ENCODE measurements at places on chromosomes 12 and 14. TPM values are rescaled to one million over a fixed set of nuclear protein-coding genes. Genes with fewer than 3 reads are reported as not detected.

Gene FGF6
- not detected for total RNA-seq

Gene GPHB5
- total RNA-seq = not detected

- DNase-seq = no peak
Measured at GRCh38 chr12:4763549-4763948, 43.3 kb downstream of the GALNT8 start.

- no peak for DNase-seq
Measured at GRCh38 chr12:103696101-103696500, 109.0 kb downstream of the STAB2 start.

DNA sequence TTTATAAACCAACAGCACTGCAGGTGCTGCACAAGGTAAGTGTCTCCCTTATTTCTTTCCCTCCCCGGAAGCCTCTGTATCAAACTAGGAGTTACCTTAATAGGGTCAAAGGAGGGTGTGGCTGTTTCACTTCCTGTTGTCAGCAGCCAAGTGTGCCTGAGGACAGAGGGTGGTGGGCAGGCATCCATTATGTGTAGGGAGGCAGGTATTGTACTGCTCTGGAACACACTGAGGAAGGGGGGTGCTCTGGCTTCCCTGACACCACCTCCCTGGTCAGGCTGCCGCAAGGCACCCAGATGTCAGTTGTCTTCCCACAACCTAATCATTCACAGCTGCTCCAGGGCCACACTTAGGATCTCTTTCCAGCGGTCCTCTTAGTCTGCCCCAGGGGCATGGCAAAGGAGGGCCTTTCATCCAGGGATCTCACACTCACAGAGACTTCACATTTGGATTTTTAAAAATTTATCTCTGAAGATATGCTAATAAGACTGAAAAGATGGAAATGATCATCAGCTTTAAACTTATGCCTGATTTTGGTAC lies 132.0 kb upstream of the ARHGAP5 start:
- DNase-seq = no peak

- DNase-seq = no peak
Measured at GRCh38 chr12:39237004-39237403, 205.9 kb downstream of the KIF21A start.

Gene ACOT2
- 9.4 TPM for total RNA-seq

GRCh38 chr14:63288853-63289252 lies 29.9 kb downstream of the GPHB5 start:
- no peak for DNase-seq

Gene MORN3
- under 0.01 TPM for total RNA-seq

DNA sequence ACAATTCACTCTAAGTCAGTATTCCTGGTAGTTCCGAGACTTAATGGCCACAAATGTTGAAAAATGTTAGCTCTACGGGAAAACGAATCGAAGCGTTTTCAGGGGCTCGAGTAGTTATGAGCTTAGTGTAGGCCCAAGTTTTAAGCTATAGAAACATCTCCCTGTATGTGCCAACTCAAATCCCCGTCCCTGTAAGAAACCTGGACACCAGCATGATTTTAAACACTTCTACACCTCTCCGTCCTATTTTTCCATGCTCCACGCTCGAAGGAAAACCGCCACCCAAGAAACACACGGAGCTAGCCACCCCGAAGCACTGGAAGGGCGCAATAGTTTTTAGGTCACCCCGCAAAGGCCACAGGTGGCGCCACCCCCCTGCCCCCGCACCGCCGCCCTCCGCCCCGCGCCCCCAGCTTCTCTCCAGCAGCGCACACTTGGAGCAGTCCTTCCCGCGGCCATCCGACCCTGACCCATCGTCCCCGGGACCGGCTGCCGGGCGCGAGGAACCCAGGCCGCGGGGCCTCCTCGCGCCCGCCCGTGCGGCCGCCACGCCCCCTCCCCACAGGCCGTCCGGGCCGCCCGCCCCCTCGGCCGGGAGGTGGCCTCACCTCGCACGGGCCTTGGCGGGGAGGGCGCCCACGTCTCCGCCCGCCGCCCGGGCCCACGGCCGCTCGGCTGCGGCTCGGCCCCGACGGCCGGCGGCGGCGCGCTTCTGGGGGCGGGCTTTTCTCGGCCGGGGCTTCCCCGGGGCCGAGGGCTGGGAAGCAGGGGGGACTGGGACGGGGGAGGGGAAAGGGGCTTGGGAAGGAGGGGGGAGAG lies 522 bp downstream of the R3HDM2 start:
- peak; percentile 43 for DNase-seq

Gene PRKD1
- total RNA-seq = 8.5 TPM

Gene ACOT4
- total RNA-seq = 0.99 TPM

GRCh38 chr12:82314406-82314892 lies 43.7 kb downstream of the CCDC59 start:
- DNase-seq = no peak

Gene MAP1LC3B2
- total RNA-seq = 0.65 TPM

Gene C12orf54
- not detected for total RNA-seq

Gene WIF1
- not detected for total RNA-seq

GRCh38 chr14:41071351-41071750 lies 535.3 kb upstream of the LRFN5 start:
- DNase-seq = no peak

- no peak for DNase-seq
Measured at GRCh38 chr14:40983604-40984003, 623.1 kb upstream of the LRFN5 start.

Gene RPL10L
- total RNA-seq = not detected
